Activated CD4-positive, alpha-beta T cell treated with anti-CD3 and anti-CD28 coated beads, Interleukin-2, amount 10 ng/mL, durations not matched to agents 7 days and 5 days (primary cell): ENCODE measurements at places on chromosomes 6 and 20. TPM values are rescaled to one million over a fixed set of nuclear protein-coding genes. Genes with fewer than 3 reads are reported as not detected.

Gene CRYBG1
- total RNA-seq: 41.1 TPM

DNA sequence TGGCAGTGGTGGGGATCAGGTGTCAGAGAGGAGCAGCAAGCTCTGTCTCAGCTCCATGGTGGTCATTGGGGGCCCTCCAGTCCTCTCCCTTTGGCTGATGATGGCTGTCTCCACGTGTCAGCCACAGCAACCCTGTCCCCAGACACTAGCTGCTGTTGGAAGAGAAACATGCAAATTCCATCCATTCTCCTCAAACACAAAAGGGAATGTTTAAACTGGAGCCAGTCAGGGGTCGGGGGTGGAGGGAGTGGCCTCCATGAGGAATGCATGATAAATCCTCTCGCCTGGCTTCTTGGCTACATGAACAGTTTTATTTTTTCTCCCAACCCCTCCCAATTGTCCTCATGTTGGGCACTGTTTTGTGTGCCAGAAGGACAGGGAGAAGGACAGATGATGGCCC is 86.4 kb downstream of the EDN3 start:
- no peak overlapping the region for H3K4me3 ChIP-seq
- H3K4me1 ChIP-seq: peaks cover 11% of the 10 kb centered on the region
- DNase-seq: no peak
- H3K27me3 ChIP-seq: no peaks in the 10 kb centered on the region
- H3K36me3 ChIP-seq: no peaks in the 10 kb centered on the region
- H3K27ac ChIP-seq: no peak overlapping the region

- H3K27me3 ChIP-seq: no peaks in the 10 kb centered on the region
- no peak overlapping the region for H3K4me3 ChIP-seq
- DNase-seq: no peak
- no peak overlapping the region for H3K27ac ChIP-seq
- no peaks in the 10 kb centered on the region for H3K4me1 ChIP-seq
These were observed 509.4 kb downstream of the KIF16B start for GRCh38 chr20:16063881-16064280.

GRCh38 chr20:40522405-40522804 is 166.6 kb downstream of the MAFB start:
- H3K27me3 ChIP-seq: no peaks in the 10 kb centered on the region
- H3K4me1 ChIP-seq: no peaks in the 10 kb centered on the region
- H3K36me3 ChIP-seq: no peaks in the 10 kb centered on the region
- no peak overlapping the region for H3K4me3 ChIP-seq
- H3K27ac ChIP-seq: no peak overlapping the region

DNA sequence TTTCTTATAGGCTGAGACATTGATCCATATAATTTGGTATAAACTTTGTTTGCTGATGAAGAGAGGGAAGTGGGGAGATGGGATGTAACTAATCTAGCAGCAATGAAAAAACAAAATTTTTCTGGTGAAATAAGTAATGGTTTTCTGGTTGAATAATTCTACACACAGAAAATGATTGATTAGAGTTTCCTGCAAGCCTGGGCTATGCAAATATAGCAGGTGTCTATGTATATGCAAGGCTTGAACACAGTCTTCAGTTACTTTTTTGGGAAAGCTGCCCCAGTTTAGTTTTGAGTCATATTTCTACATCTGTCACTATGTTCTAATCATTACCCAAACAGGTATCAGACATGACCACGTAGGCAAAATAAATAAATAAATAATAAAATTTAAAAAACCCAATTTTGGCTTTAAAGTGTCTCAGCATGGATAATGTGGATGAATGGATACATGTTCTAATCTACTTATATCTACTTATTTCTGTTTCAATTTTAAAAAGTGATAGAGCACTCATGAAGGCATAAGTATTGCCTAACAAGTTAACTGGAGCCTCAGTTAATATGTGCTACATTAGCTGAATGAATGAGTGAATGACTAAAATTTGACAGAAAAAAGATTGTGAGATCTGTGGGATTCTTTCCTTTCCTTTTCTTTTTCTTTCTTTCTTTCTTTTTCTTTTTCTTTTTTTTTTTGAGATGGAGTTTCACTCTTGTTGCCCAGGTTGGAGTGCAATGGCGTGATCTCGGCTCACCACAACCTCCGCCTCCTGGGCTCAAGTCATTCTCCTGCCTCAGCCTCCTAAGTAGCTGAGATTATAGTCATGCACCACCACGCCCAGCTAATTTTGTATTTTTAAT is 37.2 kb upstream of the TFB1M start:
- H3K27ac ChIP-seq: no peak overlapping the region
- no peak for DNase-seq
- no peaks in the 10 kb centered on the region for H3K27me3 ChIP-seq
- H3K4me1 ChIP-seq: no peaks in the 10 kb centered on the region

- H3K4me3 ChIP-seq: no peak overlapping the region
- peaks cover 2% of the 10 kb centered on the region for H3K4me1 ChIP-seq
- no peak for DNase-seq
- H3K36me3 ChIP-seq: peaks cover 9% of the 10 kb centered on the region
- H3K27ac ChIP-seq: no peak overlapping the region
- H3K27me3 ChIP-seq: no peaks in the 10 kb centered on the region
These were observed 112.8 kb downstream of the INSM1 start for GRCh38 chr20:20480689-20481088.

- no peak overlapping the region for H3K27ac ChIP-seq
- peaks cover 19% of the 10 kb centered on the region for H3K27me3 ChIP-seq
- no peaks in the 10 kb centered on the region for H3K36me3 ChIP-seq
- DNase-seq: no peak
- peaks cover 2% of the 10 kb centered on the region for H3K4me1 ChIP-seq
- no peak overlapping the region for H3K4me3 ChIP-seq
These were observed 4.0 kb downstream of the HRH3 start for GRCh38 chr20:62215991-62216635.

DNA sequence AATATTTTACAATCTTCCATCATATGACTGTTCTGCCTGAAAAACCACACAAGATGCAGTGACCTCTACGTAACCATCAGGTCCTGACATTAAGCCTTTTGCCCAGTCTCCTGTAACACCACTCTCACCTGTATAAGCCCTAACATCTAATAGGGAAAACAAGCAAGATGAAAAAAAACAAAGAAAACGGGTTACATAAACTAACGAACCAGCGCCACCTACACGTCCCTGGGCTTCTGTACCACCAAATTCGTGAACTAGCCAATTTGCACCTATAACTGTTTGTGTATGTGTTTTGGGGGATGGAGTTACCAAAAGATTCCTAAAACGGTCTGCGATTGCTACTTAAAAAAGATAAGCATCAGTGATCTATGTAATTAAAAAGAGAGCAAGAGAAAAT is 70.2 kb downstream of the BLOC1S5 start:
- no peaks in the 10 kb centered on the region for H3K36me3 ChIP-seq
- H3K4me3 ChIP-seq: no peak overlapping the region
- no peaks in the 10 kb centered on the region for H3K27me3 ChIP-seq
- no peak overlapping the region for H3K27ac ChIP-seq

DNA sequence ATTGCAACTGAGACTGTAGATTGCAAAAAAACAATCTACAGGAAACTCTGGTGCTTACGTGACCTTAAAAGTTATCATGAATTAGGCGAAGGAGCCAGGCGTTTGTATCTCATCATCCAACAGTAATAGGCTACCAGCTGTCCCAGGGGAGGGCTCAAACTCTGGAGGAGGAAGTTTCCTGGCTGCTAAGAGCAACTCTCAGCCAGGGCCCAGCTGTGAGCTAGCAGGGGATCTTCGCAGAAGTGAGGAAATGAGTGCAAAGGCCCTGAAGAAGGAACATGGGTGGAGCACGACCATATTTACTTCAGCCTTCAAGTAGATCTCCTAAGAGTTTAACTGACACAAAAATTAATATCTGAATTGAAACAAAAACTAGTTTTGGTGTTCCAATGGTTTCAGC is 686.9 kb upstream of the MAP3K7 start:
- no peak overlapping the region for H3K27ac ChIP-seq
- no peaks in the 10 kb centered on the region for H3K4me1 ChIP-seq
- no peaks in the 10 kb centered on the region for H3K36me3 ChIP-seq
- no peaks in the 10 kb centered on the region for H3K27me3 ChIP-seq
- no peak for DNase-seq
- H3K4me3 ChIP-seq: no peak overlapping the region

GRCh38 chr6:115551527-115551926 is 509.2 kb downstream of the FRK start:
- no peak for DNase-seq
- H3K27me3 ChIP-seq: no peaks in the 10 kb centered on the region
- no peak overlapping the region for H3K27ac ChIP-seq
- no peaks in the 10 kb centered on the region for H3K4me1 ChIP-seq
- no peak overlapping the region for H3K4me3 ChIP-seq
- H3K36me3 ChIP-seq: no peaks in the 10 kb centered on the region

GRCh38 chr6:65538644-65539043 is 168.4 kb downstream of the EYS start:
- no peak for DNase-seq
- no peaks in the 10 kb centered on the region for H3K4me1 ChIP-seq
- no peak overlapping the region for H3K4me3 ChIP-seq
- H3K27ac ChIP-seq: no peak overlapping the region

GRCh38 chr6:16760516-16761470 is at the start of gene ATXN1:
ATXN1 (minus strand) TSS chr6:16761460.
- DNase-seq: peak; percentile 63
- H3K27me3 ChIP-seq: no peaks in the 10 kb centered on the region
- peak within 1 kb of the TSS; percentile 95 for H3K27ac ChIP-seq
- peak within 1 kb of the TSS; percentile 96 for H3K4me3 ChIP-seq
- H3K4me1 ChIP-seq: peaks cover 63% of the 10 kb centered on the region

GRCh38 chr6:80211286-80211685 is 104.8 kb downstream of the BCKDHB start:
- H3K4me3 ChIP-seq: no peak overlapping the region
- peaks cover 3% of the 10 kb centered on the region for H3K4me1 ChIP-seq
- no peak for DNase-seq
- H3K27me3 ChIP-seq: no peaks in the 10 kb centered on the region
- no peak overlapping the region for H3K27ac ChIP-seq
- no peaks in the 10 kb centered on the region for H3K36me3 ChIP-seq

DNA sequence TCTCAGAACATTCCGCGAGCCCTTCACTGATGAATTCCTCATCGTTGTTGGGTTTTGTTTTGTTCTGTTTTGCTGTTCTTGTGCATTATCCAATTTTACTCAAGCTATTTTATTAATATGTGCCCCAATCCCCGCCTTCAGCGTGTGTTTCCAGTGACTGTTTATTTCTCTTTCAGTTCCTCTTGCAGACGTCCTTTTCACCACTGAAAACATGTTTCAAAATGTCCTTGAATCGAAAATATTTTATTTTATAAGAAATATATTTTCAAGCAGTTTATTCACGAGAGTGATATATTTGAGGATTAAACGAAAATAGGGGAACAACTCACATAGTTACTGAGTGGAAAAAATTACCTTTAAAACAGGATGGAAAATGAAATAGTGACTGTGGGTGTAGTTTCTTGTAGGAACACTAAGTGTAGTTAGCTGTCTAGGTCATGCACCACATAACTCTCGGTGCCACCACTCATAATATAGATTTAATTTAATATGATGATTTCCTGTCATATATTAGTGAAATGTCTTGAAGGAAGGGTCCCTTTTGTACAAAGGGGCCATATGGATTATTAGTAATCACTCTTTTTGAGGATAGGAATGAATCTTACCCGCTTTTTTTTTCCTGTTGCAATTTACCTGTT is 45.3 kb upstream of the HDDC2 start:
- H3K27me3 ChIP-seq: peaks cover 8% of the 10 kb centered on the region
- H3K4me1 ChIP-seq: no peaks in the 10 kb centered on the region
- H3K27ac ChIP-seq: no peak overlapping the region
- H3K4me3 ChIP-seq: no peak overlapping the region
